ENCODE measurements at places on chromosomes 7 and 10. TPM values are rescaled to one million over a fixed set of nuclear protein-coding genes. Genes with fewer than 3 reads are reported as not detected.

DNA sequence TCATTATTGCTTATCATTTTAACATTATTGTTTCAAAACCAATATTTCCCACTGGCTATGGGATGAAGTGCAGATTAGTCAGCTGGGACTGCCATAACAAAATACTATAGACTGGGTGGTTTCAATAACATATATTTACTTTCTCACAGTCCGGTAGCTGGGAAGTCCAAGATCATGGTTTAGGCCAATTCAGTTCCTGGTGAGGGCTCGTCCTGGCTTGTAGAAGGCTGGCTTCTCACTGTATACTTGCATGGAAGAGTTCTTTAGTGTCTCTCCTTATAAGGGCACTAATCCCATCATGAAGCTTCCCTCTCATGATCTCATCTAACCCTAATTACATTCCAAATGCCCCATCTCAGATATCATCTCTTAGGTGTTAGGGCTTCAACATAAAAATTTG lies 101.3 kb downstream of the CHRM2 start:
- DNase-seq = no peak

DNA sequence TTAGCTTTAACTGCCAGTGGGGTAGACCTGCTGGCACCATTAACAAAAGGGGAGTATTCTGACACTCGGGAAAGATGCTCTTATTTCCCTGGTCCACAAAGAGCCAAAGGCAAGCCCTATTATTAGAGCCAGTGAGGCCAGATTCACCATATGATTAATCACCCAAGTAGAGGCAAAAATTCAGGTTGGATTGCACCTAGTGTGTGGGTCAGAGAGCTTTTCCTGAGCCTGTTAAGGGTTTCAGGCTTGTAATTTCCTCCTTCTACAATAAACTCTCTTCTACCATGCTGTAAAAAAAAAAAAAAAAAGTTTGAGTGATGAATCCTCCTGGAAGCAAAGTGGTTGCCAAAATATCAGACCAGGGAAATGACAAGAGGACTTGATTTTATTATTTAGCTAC lies 163.5 kb downstream of the MBL2 start:
- no peak for DNase-seq

DNA sequence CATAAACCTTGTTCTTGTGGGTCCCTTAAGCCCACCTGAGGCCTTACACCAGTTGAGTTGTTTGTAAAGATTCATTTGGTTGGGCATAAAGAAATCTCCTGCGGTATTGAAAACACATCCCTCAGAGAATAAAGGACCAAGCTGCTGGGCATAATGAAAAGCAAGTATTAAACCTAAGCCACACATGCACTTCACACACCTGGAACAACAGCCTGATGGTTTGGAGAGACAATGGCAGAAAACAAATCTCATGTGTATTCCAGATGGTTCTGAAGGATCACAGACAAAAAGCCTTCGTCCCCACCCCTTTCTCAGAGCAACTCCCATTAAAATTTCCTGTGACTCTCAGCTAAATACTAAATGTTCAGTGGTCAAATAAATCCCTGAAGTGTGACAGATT lies 44.2 kb downstream of the FEZF1 start:
- DNase-seq = no peak

TYW1 gene
- 6.8 TPM for total RNA-seq

- no peak for DNase-seq
Measured at GRCh38 chr7:3087243-3087755, 43.6 kb upstream of the CARD11 start.

- DNase-seq = no peak
Measured at GRCh38 chr10:42738679-42739078, 43.9 kb upstream of the BMS1 start.

GRCh38 chr7:153628825-153629224 lies 423.4 kb upstream of the DPP6 start:
- no peak for DNase-seq

DNA sequence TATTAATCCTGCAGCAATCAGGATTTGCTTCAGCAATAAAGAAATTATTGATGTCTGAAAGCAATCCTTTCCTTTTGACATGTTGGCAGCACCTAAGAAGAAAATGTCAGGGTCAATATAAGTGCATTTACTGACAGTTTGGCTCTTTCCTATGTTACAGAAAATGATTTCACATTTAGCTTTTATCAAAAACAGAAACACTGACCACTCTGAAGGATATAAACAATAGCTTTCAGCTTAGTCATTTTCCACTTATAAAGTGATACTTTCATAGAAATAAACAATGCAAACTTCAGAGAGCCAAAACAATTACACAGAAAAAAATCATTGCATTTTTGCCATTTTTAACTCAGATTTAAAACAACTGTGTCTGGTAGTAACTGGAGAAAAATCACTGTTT lies 325.6 kb upstream of the KAT6B start:
- DNase-seq = no peak

GRCh38 chr7:155762036-155762435 lies 50.2 kb downstream of the SHH start:
- no peak for DNase-seq

DNA sequence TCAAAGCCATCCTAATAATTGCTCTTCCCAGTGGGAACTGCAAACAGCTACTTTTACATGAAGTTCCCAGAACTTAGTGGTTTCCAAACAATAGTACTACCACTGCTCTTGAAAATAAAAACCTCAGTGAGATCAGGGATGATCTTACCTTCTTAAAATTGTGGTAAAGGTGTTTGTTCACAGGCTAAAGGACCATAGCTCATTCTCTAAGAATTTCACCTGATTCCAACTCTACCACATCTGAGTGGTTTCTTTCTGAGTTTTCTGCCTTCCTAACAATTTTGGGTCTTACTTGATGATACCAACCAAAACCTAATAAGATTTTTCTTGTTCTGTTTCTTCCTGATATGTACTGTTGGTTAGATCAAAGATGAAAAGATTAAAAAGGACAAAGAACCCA lies 45.6 kb upstream of the AGBL3 start:
- no peak for DNase-seq

SEC31B gene
- 1.2 TPM for total RNA-seq

GRCh38 chr10:128863823-128864405 lies 603.1 kb upstream of the MGMT start:
- DNase-seq = no peak
